ENCODE measurements at places on chromosomes 4 and X.

DNA sequence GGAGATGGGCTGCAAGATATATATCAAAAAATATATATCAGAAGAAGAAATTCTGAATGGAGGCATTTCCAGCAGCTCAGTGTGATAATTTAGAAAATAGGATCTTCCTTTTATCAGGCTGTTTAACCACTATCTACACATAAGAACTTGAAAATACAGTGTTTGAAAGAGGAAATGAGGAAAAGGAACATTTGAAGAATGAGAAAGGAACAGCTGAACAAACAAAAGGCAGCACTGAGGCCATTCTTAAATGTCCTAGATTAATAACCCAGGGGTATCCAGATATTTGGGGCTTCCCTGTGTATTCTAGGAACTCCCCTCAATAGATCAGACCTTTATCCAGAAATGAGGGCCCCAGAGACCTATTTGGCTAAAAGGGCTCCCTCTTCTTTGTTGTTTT is 4.1 kb downstream of the SLC39A8 start:
- no peak for DNase-seq

DNA sequence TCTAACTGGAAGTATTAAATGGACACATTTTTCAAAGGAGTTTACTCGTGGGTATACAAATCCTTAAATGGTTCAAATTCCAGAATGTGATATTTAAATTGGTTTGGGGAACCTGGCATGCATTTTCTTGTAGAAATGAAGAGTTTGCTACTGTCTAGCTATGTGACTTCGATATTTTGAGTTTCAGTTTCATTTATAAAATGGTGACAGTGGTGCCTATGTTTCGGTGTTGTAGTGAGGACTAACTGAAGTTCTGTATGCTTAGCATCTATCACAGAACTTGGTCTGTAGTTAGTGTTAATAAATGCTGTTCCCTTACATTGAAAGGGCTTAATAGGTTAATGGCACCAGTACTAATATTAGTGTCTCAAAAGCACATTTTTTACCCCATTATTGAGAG is 29.4 kb downstream of the TRPC5 start:
- no peak for DNase-seq

- DNase-seq: no peak
These were observed 1.8 kb downstream of the WWC2 start for GRCh38 chr4:183100827-183101226.

DNA sequence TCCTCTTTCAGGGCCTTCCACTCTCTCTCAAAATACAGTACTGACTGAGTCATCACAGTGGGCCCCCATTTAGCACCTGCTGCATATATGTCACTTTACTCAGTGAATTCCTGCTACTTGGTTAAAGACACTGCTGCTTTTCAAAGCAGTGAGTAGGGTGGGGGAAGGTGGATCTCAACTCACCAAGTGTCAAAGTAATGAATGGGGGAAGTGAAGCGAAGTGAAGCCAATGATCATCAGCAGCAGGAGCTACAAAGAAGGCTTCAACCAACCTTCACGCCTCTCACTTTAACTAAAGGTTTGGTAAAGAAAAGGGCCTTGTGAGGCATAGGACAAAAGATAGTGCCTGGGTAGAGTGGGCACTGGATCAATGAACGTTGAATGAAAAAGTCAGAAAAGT is 424.1 kb downstream of the SMARCA1 start:
- DNase-seq: no peak

DNA sequence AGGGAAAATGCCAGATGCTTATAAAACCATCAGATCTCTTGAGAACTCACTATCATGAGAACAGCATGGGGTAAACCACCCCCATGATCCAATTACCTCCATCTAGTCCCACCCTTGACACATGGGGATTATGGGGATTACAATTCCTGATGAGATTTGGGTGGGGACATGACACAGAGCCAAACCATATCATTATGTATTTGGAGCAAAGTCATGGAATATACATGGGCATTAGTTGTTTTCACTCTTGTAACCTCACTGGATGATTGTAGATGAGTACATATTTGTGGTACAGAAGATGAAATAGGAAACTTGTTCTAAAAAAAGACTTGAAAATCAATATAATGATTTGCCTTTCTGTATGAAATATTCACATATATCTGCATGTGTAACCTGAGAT is 674.5 kb upstream of the BOD1L1 start:
- DNase-seq: no peak

DNA sequence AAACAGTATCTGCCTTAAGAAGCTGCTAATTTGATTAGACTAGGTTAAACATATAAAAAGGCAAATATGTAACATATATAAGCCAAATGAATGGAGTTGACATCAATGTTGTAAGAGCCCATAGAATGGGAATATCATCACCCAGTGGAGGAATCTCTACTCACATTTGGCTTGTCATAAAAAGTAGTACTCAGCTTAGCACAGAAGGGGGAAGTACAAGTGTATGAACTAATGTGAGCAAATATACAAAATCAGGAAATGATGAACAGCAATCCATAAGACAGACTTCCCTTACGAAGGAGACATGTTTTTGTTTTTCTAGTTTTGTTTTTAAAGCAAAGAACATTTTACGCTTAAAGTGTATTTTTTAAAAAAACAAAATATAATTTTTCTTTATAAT is 74.9 kb downstream of the MAB21L2 start:
- no peak for DNase-seq

DNA sequence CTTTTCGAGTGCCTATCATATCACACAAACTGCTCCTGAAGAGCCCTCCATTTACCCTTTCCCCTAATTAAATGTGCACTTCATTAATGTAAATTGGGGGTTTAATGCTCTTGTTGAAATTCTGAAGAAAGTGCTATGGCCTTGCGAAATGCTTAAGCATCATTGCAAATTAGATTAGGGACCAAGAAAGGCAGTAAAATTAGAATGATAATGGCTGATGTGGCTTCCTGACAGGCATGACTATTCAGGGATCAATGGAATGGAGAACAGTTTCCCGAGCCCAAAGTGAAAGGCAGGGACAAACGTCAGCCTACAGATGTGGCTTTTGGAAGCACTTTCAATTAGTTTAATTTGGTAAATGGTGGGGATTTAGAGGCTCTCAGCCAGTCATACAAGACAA is 120.1 kb downstream of the NKX6-1 start:
- DNase-seq: no peak

DNA sequence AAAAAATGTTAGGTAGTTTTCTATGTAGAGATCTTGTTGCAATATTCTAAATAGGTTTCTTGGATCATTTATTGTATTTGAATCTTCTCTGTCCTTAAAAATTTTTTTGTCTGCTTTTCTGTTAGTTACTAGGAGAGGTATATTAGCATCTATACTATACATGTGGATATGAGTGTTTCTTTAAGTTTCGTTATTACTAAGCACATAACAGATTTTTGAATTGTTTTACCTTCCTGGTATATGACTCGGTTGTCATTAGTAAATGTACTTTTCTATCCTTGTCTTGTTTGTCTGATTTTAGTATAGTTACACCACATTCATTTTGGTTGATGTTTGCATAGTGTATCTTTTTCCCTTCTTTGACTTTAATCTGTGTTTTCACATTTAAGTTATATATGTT is 20.2 kb downstream of the PYURF start:
- no peak for DNase-seq

DNA sequence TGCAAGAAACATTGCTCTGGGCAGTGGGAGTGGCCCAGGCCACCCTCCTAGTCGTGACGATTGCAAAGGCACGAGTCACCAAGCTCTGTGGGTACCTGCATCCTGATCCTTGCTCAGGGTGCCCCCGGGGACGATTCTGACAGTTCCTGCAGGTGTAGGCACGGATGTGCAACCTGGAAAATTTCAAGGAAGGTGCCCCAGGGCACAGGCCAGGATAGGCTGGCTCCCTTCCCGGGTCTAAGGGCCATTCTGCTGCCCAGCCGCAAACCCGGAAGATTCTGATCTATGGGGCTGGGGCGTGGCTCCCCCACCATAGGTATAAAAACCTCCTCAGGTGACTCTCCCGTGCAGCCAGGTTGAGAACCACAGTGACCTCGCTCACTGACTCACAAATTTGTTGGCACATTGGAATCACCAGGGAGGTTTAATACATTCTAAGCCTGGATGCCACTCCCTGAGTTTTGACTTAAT is 228.5 kb downstream of the PTTG2 start:
- DNase-seq: no peak

DNA sequence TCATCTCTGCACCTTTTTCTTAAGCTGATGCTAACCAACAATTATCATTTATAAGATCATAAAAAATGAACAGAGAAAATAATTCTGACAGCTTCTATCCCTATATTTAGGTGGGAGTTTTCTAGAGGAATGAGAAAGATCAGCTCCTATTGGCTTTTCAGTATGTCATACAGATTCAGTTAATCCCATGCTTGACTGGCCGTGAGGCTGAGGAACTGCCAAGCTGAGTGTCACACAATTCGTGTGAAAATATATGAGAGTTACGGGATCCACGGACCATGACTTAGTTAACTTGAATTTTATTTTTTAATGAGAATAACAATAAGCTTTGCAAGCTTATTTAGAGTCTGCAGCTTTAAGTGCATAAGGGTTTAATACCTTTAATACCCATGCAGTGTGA is 37.5 kb downstream of the PHEX start:
- DNase-seq: no peak

DNA sequence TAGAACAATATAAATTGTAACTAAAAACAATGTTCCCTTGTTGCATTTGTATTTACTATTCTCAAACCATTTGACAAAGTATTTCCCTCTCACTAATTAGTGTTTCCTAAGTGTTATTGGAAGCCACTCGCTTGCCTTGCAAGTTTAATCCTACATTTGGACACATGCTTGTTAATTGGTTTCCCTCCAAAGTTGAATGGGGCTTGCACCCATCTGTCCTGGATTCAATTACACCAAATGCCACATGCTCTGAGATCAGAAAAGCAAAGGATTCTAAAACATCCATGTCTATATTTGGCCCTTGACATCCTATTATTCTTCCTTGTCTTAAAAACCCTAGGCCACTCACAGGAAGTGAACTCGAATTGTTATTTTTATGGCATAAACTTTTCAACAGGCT is 146.6 kb downstream of the AMELX start:
- no peak for DNase-seq

GRCh38 chrX:100635989-100636320 is 651 bp downstream of the TSPAN6 start:
- no peak for DNase-seq

DNA sequence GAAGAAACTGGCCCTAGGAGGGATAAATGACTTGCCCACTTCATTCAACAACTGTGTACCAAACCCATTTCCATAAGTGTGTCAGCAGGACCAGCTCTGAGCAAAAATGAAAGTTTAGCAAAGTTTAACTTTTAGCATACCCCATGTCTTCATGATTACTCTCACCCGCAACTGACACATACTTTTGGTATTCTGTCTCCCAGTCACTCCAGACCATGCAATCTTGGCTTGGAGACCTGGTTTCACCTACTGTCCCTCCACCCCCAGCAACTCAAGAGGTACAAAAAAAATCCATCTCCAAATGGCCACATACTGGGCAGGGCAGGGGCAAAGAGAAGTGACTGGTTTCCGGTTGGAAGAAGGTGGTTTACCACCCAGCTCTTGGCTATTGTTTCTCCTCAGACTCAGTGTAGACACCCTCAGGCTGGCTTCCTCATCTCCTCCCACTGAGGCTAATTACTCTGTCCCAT is 79.8 kb downstream of the RLIM start:
- no peak for DNase-seq

- no peak for DNase-seq
These were observed 526.7 kb upstream of the FRG1 start for GRCh38 chr4:189414021-189414420.

DNA sequence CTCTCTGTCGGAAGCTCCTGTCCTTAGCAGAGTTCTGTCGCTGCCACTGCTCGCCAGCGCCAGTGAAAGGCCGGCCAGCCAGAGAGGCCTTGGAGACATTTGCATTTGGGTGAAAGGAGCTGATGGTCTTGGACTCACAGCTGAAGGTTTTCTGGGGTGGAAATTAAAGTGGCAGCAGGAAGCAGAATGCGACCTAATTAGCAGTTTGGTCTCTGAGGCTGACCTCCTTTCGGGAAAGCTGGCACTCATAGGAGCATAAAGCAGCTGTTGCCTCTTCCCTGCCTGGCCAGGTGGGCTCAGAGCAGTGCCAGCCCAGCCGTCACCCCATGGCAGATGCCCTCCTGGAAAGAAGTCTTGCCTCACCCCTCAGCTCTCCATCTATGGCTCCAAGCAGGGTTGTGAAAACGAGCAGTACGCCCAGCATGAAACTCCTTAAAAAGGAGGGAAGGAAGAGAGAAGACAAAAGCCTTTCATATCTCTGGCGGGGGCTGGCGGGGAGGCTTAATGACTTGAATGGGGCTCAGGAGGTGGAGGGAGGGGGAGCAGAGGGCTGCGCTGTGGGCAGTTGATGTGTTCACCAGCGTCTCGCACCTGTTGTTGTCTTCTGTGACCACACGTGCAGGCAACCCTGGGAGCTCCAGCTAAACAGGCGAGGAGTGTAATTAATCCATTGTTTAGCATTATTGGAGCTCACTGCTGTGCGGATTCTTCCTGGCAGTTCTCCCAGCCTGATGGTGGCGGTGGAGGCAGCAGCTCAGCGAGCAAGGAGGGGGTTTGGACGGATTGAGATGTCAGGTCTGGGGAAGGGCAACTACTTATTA is 264.0 kb downstream of the MID1IP1 start:
- DNase-seq: no peak

DNA sequence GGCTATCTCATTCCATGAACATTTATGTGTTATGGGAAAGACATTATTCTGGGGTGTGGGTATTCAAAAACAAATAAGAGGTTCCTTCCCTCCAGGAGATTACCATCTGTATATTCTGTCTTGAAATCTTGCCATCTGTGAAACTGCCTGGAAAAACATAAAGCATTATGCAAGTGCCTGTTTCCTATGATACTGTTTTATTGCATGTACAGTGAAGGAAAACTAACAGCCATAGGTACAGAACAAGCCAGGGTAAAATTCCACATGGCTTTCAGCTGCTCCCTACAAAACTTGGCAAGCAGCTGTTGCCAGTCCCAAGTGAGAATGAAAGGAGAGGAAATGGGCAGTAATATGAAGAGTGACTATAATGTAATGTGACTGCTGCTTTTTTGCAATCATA is 136.0 kb downstream of the GUCY2F start:
- no peak for DNase-seq

GRCh38 chr4:185744488-185744862 is 67.5 kb downstream of the SORBS2 start:
- no peak for DNase-seq
